ENCODE measurements at places on chromosomes 1 and 21.

- DNase-seq = no peak
These were observed 521.6 kb upstream of the BEND5 start for GRCh38 chr1:49298304-49298703.

- DNase-seq = no peak
These were observed 42.6 kb downstream of the C8B start for GRCh38 chr1:56923201-56923600.

DNA sequence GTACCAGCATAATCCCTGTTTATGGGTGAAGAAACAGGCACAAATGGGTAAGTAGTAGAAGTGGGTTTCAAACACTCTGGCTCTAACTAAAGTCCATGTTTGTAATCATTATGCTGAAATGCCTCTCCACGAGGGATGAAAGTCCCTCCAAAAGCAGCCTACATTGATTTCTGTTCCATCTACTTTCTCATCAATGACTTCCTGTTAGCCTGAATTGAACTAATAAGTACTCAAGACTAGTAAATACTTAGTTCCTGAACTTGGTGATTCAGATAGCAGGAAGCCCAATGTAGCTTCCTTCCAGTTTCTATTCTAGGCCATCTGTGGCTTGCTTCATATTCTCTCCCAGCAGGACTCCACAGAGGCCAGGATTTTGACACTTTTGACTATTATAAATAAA lies 11.3 kb upstream of the BACH1 start:
- peak; percentile 68 for DNase-seq

- no peak for DNase-seq
These were observed 6.0 kb downstream of the TRNP1 start for GRCh38 chr1:26999440-26999987.

DNA sequence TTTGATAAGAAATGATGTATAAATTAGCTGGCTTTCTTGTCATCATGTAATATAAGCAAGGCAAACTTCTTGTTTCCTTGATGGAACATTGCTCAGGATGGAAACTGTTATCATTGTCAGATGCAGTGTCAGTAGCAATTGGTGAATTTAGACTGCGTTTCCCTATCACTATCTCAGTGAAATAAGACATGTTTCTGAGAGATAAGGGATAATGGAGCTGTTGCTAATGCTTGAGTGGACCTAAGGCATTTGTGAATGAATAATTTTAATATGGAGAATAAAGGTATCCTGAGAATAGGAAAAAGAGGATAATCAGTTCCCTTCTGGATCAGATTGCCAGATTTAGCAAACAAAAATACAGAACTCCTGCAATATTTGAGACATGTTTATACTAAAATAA lies 160.9 kb downstream of the HLX start:
- no peak for DNase-seq

GRCh38 chr1:154178911-154179811 lies 12.7 kb downstream of the TPM3 start:
- peak; percentile 42 for DNase-seq

GRCh38 chr1:209937996-209938959 lies at the start of gene SYT14:
SYT14 (plus strand) TSS chr1:209938217; CDS start chr1:209938265, 48 bp downstream.
- DNase-seq = no peak

- DNase-seq = no peak
These were observed 671.9 kb upstream of the USP24 start for GRCh38 chr1:55886856-55887712.

DNA sequence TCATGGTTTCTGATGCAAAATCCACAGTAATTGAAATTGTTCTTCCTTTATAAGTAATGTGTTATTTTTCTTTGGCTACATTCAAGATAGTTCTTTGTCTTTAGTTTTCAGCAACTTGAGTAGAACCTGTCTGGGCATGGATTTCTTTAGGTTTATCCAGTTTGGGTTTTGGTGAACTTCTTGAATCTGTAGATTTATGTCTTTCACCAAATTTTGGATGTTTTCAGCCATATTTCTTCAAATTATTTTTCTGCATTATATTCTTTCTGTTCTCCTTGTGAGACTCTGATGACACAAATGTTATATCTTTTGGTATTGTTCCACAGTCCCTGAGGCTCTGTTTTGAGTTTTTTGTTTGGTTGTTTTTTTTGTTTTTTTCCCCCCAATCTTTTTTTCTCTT lies 69.4 kb downstream of the TDRD5 start:
- no peak for DNase-seq

- DNase-seq = no peak
These were observed 24.9 kb upstream of the ETS2 start for GRCh38 chr21:38780879-38781278.

GRCh38 chr1:153260585-153261280 lies 1.2 kb downstream of the LORICRIN start:
- peak; percentile 34 for DNase-seq

DNA sequence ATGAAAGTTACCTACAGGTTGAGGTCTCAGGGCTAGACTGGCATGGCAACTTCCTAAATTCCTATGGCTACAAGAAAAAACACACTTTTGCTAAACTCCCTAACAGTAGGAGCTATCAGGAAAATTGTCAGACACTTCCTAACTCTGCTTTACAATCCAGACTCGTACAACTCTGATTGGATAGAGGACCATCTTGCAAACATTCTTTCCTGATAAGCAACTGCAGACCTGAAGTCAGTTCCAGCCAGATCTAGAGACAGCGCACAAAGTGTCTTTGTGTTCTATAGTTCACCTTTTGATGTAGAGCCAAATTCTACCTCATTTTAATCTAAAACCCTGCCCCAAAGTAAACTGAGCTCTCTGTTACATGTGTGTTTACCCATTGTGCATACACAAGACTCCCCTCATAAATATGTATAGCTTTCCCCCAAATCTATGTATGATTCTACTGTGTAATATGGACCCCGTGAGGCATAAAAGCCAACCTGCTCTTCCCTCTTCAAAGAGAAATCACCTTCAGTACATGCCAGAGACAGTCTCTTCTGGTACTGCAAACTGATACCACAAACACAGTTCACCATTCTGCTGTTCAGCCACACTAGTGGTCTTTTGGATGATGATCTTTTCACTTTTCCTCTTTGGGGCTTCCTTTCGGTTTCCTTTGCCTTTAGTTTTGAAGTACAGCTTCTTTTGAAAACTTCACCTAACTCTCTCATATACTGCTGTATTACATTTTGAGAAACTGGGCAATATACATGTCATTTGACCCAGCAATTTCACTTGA lies 21.7 kb downstream of the ZP4 start:
- no peak for DNase-seq
